ENCODE measurements at places on chromosomes 3 and 15. TPM values are rescaled to one million over a fixed set of nuclear protein-coding genes. Genes with fewer than 3 reads are reported as not detected.

Gene ZNF502
- total RNA-seq, result 2.3 TPM

Gene RASGRP1
- total RNA-seq, result 105 TPM

- no peak for DNase-seq
- H3K4me1 ChIP-seq, result no peaks in the 10 kb centered on the region
- H3K27ac ChIP-seq, result no peak overlapping the region
- no peaks in the 10 kb centered on the region for H3K27me3 ChIP-seq
- no peak overlapping the region for H3K4me3 ChIP-seq
Observed at GRCh38 chr15:58530056-58530590, 98.3 kb downstream of the LIPC start.

GRCh38 chr15:39140060-39140604 lies 440.7 kb upstream of the THBS1 start:
- H3K27me3 ChIP-seq, result peaks cover 16% of the 10 kb centered on the region
- H3K36me3 ChIP-seq, result peaks cover 8% of the 10 kb centered on the region
- H3K27ac ChIP-seq, result no peak overlapping the region

DNA sequence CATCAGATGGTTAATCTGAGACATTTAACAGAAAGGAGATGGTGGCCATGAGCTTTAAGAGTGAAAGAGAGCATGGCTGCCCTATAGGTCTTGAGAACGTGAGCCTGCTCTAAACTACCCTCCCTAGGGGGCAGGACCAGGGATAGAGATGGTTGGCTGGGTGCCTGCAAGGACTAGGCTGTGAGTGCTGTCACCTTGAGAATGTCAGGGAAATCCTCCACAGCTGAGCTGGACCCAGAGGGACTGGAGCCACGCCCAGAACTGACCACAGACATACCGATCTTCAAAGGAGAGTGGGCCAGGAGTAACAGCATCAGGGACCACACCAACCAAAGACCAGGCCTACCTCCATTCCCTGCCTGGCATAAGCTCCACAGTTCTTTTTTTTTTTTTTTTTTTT lies 53.6 kb upstream of the UBE2E1 start:
- peaks cover 4% of the 10 kb centered on the region for H3K4me1 ChIP-seq
- no peak overlapping the region for H3K4me3 ChIP-seq
- no peak overlapping the region for H3K27ac ChIP-seq

DNA sequence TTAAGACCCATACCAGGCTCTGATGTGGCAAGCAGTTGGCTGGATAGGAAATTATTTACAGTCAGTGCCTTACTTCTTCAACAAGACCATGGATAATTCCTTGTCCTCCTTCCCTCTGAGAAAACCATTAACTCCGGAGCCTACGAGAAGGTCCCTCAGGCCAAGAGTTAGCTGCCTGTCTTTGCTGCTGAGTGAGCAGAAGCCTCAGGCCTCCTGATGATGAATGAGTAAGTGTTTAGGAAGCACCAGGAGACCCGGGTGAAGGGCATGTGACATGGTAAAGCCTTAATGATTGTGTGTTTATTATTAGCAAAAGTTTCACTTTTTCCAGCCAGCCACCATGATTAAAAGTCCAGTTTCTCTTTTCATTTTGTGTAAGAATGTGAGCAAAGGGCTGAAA lies 174.9 kb upstream of the TOPAZ1 start:
- H3K4me1 ChIP-seq, result no peaks in the 10 kb centered on the region
- no peak overlapping the region for H3K27ac ChIP-seq
- no peak overlapping the region for H3K4me3 ChIP-seq
- no peak for DNase-seq

DNA sequence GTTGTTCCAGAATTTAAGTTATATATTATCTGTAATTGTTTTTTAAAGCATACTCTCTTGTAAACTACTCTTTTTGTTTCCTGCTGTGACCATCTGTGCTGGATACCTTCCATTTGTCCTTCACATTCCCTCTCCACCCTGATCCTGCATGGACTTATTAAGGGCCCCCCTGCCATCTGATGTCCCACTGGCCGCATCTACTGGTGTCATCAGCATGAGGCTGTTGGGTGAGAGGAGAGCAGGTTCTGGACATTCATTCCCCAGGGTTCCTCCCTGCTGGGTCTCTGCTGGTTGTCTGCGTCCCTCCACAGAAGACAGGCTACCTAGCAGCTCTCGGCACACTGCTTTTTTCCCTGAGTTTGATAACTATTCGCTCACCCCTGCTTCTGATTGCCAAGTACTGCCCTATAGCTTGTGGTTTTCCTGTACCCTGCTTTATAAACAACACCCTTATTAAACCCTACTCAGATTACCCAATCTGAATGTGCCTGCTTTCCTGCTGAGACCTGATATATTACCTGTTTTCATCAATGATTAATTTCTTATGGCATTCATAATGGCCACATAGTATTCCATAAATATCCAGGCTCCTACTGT lies 7.7 kb downstream of the CMTM8 start:
- no peaks in the 10 kb centered on the region for H3K36me3 ChIP-seq
- H3K4me1 ChIP-seq, result peaks cover 16% of the 10 kb centered on the region
- H3K27me3 ChIP-seq, result no peaks in the 10 kb centered on the region
- no peak overlapping the region for H3K4me3 ChIP-seq
- no peak for DNase-seq
